CD4-positive, alpha-beta T cell treated with Interleukin-17A for 1 hour (primary cell): ENCODE measurements at places on chromosomes 12 and 14.

GRCh38 chr12:23585782-23586163 lies 363.7 kb downstream of the SOX5 start:
- DNase-seq = no peak

DNA sequence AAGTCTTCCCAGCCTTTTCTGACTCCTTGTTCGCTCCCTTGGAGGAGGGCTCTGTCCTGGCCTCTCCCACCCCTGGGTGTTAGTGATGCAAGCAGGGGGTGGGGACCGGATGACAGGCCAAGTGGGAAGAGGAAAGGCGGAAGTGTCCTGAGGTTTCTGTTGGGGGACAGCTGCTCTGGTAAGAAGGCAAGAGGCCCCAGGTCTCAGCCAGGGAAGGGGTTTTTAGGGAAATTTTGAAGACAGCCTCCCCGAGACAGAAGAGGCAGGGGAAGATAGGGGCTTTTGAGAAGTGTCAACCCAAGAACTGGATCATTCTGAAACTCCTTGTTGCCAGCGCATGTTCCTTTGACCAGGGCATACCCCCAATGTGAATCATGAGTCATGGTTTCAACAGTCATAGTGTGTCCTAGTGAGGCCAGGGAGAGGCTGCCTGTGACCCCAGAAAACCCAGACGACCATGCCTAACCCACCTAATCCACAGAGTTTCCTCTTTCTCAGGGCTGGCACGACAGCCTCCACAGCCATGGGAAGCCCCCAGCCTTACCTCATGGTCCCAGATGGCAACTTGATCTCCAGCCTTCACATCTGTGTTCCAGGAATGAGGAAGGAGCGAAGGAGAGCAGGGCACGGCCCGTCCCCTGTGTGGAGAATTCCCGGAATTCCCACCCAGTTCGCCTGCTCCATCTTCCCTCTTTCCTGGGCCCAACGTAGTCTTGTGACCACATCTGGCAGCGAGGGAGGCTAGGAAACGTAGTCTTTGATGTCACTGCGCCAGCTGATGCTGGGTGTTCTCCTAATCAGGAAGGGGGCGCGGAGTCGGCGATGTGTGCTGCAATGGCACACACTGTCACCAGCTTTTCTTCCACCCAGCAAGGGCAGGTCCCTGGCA lies 4.9 kb upstream of the GPR132 start:
- DNase-seq = peak; percentile 55

DNA sequence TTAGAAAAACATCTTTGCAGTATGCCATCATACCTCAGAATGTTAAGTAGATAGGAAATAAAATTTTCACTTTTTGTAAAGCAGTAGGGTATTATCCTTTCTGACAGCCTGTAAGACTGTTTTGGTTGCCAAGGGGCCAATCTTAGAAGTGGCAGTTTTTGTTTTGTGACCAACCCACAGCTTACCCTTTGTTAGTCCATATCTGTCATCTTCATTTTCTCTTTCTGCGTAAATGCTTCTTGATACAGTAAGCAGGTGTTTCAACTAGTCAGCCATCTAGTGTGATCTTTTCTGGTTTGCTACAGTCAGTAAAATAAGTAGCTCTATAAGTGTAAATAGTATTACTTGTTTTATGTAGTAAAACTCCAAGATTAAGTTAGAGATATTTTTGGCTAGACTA lies 8.8 kb downstream of the PPM1A start:
- DNase-seq = no peak

DNA sequence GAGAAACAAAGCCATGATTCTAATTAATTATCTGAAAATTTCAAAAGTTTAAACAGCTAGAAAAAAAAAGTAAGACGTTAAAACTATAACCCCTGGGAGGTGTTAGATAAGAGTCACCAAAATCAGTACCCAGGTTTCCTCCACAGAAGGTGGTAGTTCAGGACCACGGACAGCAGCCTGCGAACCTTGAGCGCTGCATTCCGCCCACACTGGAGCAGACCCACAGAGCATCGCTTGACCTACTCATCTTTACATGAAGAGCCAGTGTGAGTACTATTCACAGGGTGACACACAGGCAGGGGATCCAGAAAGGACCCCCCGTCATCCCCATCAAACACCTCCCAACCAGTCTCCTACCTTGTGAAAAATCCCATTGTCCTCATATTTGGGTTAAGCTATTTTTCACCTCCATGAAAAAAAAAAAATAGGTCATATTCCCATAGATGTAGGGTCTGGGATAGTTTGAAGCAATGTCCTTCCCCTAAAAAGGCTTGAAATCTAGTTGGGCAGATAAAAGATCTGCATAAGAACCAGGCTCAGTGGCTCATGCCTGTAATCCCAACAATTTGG lies 8.8 kb upstream of the CHGA start:
- DNase-seq = peak; percentile 13

- DNase-seq = no peak
Measured at GRCh38 chr14:99236386-99237138, 35.4 kb downstream of the BCL11B start.

DNA sequence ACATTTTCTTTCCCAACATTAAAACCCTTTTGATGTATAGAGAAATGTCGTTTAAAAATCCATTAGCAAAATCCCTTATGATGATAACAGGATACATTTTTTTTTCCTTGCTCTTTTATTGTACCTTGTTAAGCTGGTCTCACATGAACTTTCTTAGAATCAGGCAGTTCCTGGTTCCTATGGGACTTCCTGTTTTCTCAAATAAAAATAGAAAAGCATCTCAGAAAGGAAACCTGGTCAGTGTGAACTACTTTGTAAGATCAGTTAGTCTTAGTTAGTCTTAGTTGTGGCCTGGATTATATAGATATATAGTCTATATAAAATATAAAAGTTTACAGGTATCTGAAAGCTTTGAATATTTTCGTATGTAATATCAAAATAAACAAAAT lies 40.3 kb downstream of the LEMD3 start:
- peak; percentile 15 for DNase-seq

GRCh38 chr14:96060186-96060933 lies 21.2 kb downstream of the C14orf132 start:
- DNase-seq = no peak

DNA sequence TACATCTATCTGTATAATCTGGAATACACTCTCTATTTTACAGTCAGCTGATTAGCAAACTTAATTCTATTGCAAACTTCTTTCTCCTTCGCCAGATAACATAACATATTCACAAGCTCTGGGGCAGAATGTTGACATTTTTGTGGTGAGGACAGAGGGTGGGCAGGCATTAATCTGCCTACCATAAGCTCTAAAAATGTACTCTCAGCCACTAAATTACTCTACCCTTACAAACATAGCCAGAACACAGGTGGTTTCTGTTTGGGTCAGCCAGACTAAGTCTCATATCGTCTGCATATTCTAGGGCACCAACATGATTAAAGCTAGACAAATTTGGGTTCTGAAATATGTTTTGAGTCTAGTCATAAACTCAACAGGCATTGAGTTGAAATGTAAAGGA lies 90.1 kb downstream of the SLC6A15 start:
- no peak for DNase-seq

DNA sequence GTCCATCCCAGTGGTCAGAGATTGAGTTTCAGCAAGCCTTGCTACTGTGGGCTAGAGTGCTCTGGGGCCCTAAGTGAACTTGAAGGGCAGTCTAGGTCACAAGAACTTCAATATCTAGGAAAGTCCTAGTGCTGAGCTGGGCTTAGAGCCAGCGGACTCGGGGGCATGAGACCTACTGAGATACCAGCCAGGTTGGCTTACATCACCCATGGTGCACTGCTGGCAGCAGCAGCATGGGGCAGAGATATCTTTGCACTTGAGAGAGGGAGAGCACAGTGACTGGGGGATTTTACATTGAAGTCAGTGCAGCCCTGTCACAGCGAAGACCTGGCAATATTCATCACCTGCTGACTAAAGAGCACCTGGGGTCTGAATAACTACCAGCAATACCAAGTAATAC lies 158.3 kb upstream of the PRKD1 start:
- no peak for DNase-seq

GRCh38 chr12:111359231-111359913 lies 9.5 kb downstream of the PHETA1 start:
- no peak for DNase-seq

GRCh38 chr12:107702106-107702505 lies 16.5 kb downstream of the PWP1 start:
- no peak for DNase-seq

DNA sequence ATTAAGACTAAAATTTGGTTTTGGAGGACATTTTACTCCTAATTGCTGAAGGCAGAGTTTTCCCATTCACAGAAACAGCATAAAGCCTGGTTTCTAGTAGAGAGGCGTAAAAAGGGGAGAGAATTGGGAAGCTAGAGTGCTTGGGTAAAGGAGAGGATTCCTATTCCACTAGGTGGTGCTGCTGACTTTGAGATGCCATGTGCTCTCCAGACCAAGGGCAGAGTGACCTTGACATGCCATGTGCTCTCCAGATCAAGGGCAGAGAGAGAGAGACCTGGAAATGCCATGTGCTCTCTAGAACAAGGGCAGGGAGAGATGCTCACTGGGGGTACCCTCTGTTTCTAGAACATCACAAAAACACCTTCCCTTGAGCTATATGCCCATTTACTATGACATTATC lies 176.2 kb upstream of the PDZRN4 start:
- no peak for DNase-seq

DNA sequence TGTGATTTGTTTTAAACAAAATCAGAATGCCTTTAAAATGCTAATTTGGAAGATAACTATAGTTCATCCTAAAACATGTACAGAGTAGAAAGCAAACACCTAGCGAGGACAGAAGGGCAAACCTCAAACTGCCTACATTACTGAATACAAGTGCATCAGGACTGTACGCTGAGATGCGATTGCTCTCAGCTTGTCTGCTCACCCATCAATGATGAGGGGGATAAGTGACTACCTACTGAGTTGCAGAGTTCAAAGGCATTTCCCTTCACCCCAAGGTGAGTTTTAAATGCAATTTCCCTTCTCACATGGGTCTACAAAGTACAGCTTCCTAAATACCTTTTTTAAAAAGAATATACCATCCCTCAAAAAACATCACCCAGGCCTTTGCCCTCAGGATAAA lies 52.9 kb downstream of the PHLDA1 start:
- DNase-seq = no peak

GRCh38 chr14:87892763-87893162 lies 100.2 kb downstream of the GALC start:
- DNase-seq = no peak

DNA sequence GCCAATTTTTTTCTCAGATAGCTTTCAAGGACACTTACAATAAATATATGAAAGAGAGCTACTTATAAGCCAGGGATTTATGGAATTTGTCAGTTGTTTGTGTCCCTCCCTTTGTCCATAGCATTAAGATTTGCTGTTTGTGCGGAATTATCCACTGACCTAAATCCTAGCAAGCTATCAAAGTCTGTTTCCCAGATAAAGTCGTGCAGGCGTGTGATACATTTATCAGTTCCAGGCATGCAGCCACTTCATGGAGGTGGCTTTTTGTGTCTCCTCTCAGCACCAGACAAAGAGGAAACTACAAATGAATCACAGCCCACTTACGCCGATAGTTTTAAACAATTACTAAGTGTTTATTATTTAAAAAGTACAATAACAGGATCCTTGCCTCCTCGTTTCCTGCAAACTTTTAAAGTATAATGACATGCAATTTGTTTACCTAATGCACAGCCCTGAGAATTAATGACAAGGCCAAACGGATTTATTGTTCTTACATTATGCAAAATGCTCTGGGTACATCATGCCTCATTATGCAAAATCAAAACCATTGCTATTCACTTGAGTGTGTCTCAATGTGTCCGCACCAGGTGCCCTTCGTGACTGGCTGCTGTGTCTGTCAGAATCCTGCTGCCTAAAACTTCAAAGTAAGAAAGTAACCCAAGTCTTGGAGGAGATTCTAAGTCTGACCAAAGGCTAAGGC lies 423.2 kb downstream of the GLT1D1 start:
- DNase-seq = no peak

DNA sequence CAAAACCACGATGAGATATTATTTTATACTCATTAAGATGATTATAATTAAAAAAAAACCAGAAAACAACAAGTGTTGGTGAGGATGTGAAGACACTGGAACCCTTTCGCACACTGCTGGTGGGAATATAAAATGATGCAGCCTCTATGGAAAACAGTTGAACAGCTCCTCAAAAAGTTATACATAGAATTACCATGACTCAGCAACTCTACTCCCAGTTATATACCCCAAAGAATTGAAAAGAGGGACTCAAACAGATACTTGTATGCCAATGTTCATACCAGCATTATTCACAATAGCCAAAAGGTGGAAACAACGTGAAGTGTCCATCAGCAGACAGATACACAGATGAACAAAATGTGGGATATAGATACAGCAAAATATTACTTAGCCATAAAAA lies 53.1 kb downstream of the TAOK3 start:
- DNase-seq = no peak

DNA sequence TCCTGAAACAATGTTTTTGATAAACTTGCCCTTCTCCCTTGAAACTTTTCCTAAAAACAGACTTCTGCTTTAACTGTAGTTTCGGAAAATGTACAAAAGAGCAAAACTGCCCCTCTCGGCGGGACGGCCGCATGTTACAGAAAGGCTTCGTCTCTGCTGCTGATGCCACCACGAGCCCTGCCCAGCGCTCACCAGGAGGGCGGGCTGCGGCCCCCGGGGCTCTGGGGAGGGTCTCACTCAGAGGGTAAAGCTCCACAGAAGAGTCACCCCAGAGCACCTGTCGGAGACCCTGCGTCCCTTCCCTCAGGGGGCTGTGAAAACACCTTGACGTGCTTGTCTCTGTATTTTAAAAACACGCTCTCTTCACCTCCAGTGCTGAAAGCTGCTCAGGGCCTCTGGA lies 12.5 kb upstream of the GOLGA3 start:
- DNase-seq = no peak

- no peak for DNase-seq
Measured at GRCh38 chr14:24783791-24784190, 149.8 kb upstream of the GZMB start.

DNA sequence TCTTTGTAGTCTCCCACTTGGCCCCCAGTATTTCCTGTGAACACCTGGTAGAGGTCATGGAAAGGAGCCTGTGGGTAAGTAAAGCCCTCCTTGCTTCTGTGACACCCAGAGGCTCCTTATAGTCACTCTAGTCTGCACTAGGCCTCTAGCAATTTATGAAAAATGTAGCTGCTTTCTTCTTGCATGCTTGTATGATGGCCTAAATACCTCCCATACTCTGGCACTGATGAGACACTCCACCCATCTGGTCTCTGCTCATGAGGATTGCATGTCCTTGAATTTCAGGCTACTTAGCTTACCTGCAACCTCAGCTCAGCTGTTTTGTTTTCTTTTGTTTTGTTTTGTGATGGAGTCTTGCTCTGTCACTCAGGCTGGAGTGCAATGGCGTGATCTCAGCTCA lies 4.6 kb upstream of the A2ML1 start:
- DNase-seq = no peak
